Renal cortex interstitium (tissue), 15 donors: ENCODE measurements at places on chromosomes 3 and 15.
A peak's percentile ranks its signal among the peaks of the same experiment; 100 is the strongest.

- no peak for DNase-seq
Measured at GRCh38 chr3:128063865-128064264, 11.6 kb downstream of the SEC61A1 start.

DNA sequence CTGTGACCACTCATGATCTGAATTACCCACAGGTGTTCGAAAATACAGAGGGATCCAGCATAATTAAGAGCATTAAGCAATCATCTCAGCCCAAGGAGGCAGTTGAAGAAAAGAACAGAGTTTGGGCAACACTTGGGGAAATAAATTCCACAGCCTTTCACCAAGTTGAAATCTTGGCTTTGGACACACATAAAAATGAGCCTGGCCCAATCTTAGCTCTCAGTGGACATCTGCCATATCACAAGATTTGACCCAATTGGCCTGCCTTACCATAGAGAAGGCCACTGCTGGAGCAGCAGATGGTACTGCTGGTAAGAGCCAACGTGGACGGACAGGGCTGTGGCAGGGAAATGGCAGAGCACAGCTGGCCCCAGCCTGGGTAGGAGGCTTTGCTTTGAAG is 13.0 kb downstream of the FOXP1 start:
- no peak for DNase-seq

DNA sequence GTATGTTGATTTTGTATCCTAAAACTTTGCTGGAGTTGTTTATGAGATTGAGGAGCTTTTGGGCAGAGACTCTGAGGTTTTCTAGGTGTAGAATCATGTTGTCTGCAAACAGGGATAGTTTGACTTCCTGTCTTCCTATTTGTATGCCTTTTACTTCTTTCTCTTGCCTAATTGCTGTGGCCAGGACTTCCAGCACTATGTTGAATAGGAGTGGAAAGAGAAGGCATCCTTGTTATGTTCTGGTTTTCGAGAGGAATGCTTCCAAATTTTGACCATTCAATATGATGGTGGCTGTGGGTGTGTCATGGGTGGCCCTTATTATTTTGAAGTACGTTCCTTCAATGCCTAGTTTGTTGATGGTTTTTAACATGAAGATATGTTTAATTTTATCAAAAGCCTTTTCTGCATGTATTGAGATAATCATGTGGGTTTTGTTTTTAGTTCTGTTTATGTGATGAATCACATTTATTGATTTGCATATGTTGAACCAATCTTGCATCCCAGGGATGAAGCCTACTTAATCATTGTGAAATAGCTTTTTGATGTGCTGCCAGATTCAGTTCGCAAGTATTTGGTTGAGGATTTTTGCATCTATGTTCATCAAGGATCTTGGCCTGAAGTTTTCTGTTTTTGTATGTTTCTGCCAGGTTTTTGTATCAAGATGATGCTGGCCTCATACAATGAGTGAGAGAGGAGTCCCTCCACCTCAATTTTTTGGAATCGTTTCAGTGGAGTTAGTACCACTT is 188.1 kb downstream of the MINAR1 start:
- DNase-seq = no peak

- DNase-seq = no peak
Measured at GRCh38 chr15:94312946-94313345, 81.6 kb downstream of the MCTP2 start.

DNA sequence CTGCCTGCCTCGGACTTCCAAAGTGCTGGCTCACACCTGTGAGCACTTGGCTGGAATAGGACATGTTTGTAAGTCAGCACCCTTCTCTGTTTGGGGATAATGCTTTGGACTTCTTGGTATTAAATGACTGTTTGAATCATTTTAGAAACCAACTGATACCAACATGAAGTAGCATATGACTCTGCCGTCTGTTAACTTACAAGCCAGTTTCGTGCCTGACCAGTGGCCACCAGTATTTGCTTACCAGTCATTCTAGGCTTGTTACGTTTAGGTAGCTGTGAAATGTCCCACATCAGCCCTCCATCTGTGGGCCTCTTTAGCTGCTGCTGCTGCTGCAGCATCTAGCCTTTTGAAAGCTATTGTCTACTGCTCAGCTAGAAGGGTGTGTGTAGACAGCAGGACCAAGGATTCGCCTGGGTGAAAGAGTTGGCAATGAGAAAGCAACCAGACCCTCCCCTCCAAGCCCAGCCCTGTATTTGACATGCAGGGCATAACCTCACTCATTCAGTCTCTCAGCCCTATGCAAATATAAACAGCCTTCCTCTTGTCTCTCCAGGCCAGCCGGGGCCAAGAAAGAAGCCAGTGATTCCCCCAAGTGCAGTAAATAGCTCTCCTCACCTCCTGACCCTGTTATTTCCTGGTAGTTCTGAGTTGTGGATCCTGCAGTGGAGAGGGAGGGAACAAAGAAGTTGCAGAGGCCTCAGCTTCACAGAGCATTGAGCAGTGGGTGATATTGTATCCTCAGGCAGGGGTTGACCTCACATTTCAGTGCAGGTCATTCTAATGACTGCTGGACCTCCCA is 51.0 kb downstream of the NKIRAS1 start:
- DNase-seq = peak; percentile 52

GRCh38 chr3:131314318-131314717 is 67.3 kb upstream of the NUDT16 start:
- DNase-seq = no peak

DNA sequence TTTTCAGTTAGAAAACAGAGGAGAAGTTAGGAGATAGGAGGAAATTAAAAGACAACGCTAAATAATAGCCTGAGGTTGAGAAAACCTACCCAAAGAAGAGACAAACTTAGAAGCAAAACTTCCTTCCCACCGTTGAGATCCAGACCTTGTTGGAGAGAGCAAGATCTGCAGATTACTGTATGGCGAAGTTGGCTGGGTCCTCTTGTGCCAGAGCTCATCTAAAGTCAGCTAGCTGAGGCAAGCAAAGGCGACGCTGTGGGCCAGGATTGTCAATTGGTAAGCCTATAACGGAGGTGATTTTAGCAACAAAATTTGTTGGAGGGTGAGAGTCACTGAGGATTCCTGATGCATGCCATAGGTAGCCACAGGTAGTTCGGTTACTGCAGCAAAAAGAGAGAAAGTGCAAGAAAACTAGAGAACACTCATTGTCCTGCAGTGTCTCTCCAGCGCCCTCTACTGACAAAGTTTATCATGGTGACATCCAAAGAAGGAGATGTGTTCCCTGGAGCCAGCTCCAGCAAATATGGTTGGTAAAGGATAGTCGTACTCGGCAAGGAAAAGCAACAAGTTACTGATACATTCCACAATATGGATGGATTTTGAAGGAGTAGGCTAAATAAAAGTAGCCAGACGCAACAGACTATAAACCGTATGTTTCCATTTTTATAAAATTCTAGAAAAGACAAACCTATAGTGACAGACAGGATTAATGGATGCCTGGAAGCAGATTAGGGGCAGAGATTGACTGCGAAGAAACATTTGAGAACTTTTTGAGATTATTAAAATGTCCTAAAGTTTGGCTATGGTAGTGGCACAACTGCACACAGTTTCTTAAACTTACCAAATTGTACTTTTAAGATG is 9.8 kb upstream of the OR5K4 start:
- DNase-seq = no peak

DNA sequence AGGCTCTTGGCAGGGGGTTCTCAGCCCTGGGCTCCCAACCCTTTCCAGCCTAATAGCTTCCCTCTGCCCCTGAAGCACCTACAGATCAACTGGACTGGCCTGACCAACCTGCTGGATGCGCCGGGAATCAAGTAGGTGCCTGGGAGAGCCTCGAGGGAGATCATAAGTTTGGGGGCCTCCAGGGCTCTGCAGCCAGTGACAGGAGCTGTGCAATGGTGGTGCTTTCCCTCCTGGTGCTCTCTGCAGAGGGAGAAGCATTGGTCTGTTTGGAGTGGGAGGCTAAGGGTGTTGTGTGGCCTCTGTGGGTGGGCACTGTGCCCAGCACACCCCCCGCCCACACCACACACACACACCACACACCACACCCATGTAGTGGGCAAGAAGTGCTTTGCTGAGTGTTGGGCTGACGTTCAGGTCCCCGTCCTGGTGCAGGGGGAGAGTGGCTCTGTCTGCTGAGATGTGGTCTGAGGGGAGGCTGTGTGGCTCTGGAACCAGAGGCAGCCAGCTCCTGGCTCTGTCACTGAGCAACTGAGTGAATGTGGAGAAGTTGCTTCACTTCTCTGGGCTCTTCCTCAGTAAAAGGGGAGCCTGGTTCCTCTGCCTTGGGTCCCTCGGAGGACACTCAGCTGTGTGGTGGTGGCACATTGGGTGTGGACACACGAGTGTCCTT is 26.3 kb downstream of the ESYT3 start:
- DNase-seq = no peak

DNA sequence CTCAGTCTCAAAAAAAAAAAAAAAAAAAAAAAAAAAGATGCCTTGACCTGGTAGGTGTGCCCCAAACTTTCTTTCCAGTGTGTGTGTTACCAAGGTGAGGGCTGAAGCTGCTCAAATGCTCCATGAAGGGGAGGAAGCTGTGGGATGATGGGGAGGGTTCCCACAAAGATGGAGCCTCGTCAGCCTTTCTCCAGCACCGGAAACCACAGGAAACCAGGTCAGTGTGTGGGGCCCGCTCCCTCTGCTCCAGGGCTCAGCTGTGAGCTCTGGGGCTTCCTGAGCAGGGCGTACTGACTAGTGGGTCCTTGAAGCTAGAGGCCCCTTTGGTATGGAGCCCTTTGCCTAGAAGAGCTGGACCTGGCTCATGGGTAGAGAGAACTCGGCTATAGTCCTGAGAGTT is 681 bp upstream of the IL17RE start:
- DNase-seq = no peak

GRCh38 chr3:55888282-55888885 is 401.3 kb upstream of the WNT5A start:
- DNase-seq = no peak

- no peak for DNase-seq
Measured at GRCh38 chr3:53044711-53045517, 959 bp downstream of the SFMBT1 start.
